ENCODE measurements at places on chromosomes 4 and X.

DNA sequence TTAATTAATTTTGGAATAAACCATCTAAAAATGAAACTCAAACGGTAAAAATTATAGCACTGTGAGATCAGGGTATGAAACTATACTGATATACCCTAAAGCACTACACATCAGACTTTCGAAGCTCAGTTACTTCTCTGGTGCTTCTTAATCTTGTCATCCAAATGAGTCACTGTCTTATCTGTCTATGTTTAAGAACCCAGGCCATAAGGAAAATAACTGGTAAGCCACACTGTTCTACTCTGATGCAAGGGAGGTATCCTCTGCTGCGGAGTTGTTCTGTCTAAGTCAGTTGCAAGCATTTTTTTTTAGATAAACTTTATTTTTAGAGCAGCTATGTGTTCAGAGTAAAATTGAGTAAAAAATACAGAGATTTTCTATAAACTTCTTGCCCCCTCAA is 830.8 kb upstream of the POU3F4 start:
- no peak for DNase-seq

DNA sequence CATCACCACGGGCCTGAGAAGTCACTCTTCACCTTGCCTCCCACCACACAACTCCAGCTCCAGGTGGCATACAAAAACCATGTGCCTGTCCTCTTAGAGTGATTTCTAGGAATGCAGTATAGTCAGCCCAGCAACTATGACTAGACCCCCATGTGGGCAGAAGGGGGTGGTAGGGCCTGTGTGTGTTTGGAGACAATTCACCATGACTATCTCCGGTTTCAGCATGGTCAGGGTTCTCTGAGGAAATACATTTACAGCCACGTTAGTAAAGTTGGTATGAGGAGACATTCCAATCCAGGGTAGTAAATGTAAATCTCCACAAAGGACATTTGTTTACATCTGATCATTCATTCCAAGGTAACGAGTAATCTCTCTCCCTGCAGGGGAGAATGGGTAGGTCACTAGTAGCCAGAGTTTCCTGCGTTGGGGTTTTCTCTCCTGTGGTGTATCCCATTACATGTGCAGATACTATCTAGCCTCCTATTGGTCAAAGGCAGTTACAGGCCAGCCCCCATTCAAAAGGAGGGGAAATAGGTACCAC is 4.2 kb upstream of the MTMR1 start:
- no peak for DNase-seq

- no peak for DNase-seq
These were observed 31.5 kb downstream of the TEC start for GRCh38 chr4:48237996-48238645.

DNA sequence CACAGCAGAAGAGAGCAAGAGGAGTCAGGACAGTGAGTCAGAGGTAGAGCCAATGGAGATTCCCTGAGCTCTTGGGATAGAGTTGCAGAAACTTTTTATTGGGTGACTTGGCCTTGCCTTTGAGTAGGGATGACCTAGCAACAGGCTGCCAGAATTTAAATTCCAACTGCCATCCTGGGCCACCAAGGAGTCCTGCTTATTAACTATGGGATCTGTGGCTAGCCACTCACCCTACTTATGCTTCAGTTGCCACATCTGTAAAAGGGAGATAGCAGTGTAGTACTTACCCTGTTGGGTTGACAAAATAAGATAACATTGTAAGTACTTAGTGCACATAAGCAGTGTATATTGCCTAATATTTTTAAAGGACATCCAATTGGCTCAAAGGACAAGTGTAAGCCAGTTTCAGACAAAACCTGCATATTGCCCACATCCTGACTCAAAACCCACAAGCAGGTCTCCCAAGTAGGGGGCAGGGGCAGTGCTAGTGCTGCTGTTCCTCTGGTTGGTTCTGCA is 43.5 kb upstream of the TMEM164 start:
- no peak for DNase-seq

DNA sequence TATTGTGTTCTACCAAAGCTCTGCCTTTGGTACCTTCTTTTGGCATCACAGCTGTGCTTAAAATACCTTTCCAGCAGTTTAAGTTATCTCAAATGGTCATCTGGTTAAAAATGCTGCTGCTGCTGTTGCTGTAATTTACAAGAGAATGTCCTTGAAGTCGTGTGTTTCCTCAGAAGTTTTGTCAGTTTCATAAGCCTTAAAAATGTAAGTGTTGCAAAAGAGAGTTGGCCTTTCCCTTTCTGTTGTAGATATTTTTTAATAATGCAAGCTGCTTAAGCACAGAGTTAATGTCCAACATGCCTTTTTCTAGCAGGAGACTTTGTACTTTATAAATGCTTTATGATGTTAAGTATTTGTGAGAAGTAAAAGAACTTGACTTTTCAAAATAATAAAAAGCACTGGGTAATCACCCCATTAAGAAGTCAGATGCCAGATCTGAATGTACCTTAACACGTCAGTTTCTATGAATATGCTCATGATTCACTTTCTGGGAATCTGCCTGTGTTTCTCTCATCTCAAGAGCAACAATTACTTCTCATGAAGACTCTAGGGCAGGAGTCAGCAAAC is 35.3 kb upstream of the TENM3 start:
- no peak for DNase-seq

GRCh38 chr4:169619958-169620879 is at the start of gene CLCN3:
Gene CLCN3 (plus strand): TSS chr4:169620578. CDS start chr4:169635929, 15,351 bp downstream.
- DNase-seq, result peak; percentile 87

GRCh38 chr4:91427171-91427570 is 876.6 kb upstream of the GRID2 start:
- no peak for DNase-seq

All from T-cell (primary cell).